ENCODE measurements at places on chromosomes 12 and 14.

- no peak for DNase-seq
These were observed 514.8 kb downstream of the SLC6A15 start for GRCh38 chr12:84397846-84398245.

GRCh38 chr12:76746516-76746915, 17.4 kb upstream of the ZDHHC17 start:
- DNase-seq = peak; percentile 32

DNA sequence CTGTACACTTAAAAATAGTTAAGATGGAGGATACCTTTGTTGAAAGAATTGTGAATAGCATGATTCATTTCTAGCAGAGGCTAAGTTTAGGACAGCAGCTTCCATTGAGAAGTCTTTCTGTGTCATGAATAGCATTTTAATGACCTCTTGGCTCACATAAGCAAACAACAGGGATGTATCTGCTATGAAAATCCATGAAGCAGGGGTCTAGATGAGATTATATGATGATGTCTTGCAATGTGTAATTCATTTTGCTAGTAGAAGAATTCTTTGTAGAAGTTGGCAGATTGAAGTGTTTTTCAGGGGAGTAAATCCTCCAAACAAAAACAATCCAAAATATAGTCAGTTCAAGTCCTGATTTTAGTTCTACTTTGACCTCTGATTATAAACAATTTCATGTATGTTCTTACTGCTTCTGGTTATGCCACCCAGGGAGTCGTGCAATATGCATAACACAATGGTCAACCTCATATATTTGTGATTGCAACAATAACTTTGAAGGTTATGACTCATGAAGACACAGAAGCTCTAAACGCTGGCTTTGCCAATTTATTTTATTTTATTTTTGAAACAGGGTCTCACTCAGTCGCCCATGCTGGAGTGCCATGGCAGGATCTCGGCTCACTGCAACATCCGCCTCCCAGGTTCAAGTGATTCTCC, 6.9 kb upstream of the RD3L start:
- DNase-seq = peak; percentile 74

DNA sequence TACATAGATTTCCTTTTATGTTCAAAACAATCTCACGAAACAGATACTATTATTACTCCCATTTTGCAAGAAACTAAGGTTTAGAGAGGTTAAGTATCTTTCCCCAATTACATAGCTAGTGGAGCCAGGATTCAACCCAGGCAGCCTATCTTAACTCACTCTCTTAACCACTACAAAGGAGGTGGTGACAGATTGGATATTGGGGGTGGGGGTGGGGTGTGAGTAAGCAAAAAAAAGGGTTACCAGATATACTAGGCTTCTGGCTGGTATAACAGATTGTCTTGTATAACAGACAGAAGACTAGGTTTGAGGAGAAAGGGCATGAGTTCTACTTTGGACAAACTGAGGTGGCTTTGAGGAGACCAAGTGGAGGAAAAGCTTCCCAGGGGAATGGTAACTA, 2.1 kb downstream of the GMFB start:
- no peak for DNase-seq

GRCh38 chr12:72511906-72512305, 239.7 kb downstream of the TRHDE start:
- no peak for DNase-seq

DNA sequence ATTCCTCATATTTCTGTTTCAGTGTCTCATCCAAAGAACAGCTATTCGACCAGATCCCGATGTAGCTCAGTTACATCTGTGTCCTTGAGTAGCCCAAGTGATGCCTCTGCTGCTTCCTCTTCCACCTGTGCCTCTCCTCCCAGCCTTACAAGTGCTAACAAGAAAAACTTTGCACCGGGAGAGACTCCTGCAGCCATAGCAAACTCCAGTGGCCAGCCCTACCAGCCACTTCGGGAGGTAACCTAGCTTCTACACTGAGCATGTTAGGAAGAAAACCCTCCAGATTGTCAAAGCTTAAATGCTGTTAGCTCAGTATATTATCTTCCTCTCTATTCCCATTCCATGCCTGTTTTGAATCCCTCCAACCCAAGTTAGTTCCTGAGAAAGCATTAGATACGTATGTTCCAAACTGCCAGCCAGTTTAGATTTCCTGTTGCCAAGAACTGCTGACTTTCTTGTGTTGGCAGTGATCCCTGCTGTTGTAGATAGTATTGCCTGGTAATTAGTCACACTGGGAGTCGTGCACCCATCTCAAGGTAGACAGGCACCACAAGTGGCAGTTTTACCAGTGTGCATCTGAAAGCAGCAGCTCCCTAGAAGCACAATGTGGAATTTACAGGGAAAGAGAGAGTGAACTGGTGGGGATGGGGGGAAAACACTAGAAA, 14.0 kb upstream of the KCNH3 start:
- DNase-seq = no peak

GRCh38 chr14:99118946-99119345, 153.1 kb downstream of the BCL11B start:
- DNase-seq = no peak

GRCh38 chr12:124883263-124884130, 19.8 kb upstream of the SCARB1 start:
- DNase-seq = no peak

- DNase-seq = no peak
These were observed 142.8 kb upstream of the FLRT2 start for GRCh38 chr14:85387181-85387580.

DNA sequence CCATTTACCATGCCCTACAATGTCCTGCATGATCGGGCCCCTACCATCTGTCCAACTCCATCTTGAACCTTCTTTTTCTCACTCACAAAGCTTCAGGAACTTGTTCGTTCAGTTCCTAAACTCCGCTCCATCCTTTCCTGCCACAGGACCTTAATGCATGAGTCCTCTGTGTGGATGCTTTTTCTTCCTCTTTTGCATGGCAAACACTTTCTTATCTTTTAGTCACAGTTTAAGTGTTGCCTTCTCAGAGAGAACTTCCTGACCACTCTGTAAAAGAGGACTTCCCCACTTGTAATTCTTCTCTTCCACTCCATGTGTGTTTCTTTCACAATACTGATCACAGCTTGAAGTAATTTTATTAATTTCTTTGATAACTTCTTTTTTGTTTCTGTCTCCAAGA, 54.4 kb upstream of the ETV6 start:
- peak; percentile 49 for DNase-seq

DNA sequence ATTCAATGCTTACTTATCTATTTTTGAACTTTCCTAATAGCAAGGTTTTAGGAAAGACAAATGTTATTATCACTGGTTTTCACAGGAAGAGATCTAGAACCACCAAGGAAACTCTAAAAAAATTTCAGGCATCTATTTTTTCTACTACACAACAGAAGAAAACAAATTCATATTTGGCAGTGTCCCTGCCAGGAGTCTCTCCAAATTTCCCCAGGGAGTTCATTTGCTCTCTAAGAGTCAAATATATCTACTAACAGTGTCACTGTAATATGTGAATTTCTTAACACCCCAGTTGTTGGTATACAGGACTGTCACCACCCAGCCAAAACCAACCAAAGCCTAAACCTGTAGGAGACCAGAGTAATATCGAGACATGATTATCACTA, 83.4 kb downstream of the STXBP6 start:
- no peak for DNase-seq

GRCh38 chr12:111270774-111271173, 98.1 kb downstream of the PHETA1 start:
- DNase-seq = no peak

- DNase-seq = no peak
These were observed 1787.2 kb upstream of the SEL1L start for GRCh38 chr14:83320837-83321236.

- no peak for DNase-seq
These were observed 7.8 kb upstream of the EP400 start for GRCh38 chr12:131941987-131942341.

DNA sequence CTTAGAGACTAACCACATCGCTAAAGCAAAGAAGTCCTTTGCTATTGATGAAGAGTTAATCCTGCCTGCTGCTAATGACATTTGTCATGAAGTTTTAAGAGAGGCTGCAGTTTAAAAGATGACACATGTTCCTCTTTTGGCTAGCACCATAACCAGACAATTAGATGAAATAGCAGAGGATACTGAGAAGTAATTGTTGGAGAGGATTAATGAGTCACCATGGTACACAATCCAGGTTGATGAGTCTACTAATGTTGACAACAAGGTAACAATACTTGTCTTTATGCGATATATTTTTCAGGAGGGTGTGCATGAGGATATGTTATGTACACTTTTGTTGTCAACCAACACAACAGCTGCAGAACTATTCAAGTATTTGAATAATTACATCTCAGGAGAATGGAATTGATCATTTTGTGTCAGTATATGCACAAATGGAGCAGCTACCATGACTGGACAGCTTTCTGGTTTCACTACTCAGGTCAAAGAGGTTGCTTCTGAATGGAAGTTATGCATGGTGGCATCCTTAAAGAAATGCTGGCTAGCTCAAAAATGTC, 56.7 kb downstream of the LRRIQ1 start:
- no peak for DNase-seq

- no peak for DNase-seq
These were observed 10.1 kb downstream of the ZFYVE26 start for GRCh38 chr14:67806246-67806645.

All from inflammatory macrophage (primary cell).